Bladder microvascular endothelial cell (primary cell): ENCODE measurements at places on chromosomes 6 and 20. TPM values are rescaled to one million over a fixed set of nuclear protein-coding genes. Genes with fewer than 3 reads are reported as not detected.

Gene NOTCH4
- total RNA-seq, result 57.3 and 61.4 TPM in 2 replicates

Gene SLC9A8
- total RNA-seq, result 3.7 and 12.6 TPM in 2 replicates

Gene CDH26
- total RNA-seq, result under 0.01 and 0.31 TPM in 2 replicates

Gene PRR18
- total RNA-seq, result not detected in 2 replicates

Gene TAGAP
- total RNA-seq, result not detected in 2 replicates

Gene ADGRF4
- not detected in 2 replicates for total RNA-seq

Gene CYP39A1
- total RNA-seq, result 0.88 and 0.97 TPM in 2 replicates

Gene CCM2L
- 20.6 and 27.3 TPM in 2 replicates for total RNA-seq

Gene PTCRA
- not detected in 2 replicates for total RNA-seq

Gene ME1
- total RNA-seq, result 6.3 and 8.4 TPM in 2 replicates

Gene C6orf15
- total RNA-seq, result not detected in 2 replicates

Gene PDYN
- not detected in 2 replicates for total RNA-seq

Gene RIN2
- 68.5 and 97.4 TPM in 2 replicates for total RNA-seq

Gene STMND1
- total RNA-seq, result not detected in 2 replicates

Gene SLC22A7
- total RNA-seq, result not detected in 2 replicates

Gene MSH5
- 4.9 and 5.8 TPM in 2 replicates for total RNA-seq

Gene RPP21
- 15.1 and 18.3 TPM in 2 replicates for total RNA-seq

Gene RHAG
- total RNA-seq, result not detected in 2 replicates

Gene CST1
- total RNA-seq, result 0.16 TPM in 1 of 2 replicates, not detected in the other

Gene B3GAT2
- total RNA-seq, result not detected in 2 replicates

Gene TNFAIP3
- 1.6 and 22.3 TPM in 2 replicates for total RNA-seq

Gene TRIM15
- not detected in 2 replicates for total RNA-seq

Gene ZNF343
- 6.8 and 12.7 TPM in 2 replicates for total RNA-seq

Gene GPLD1
- 0.06 TPM in 1 of 2 replicates, not detected in the other for total RNA-seq

Gene IL20RA
- total RNA-seq, result 1.0 TPM in 1 of 2 replicates, not detected in the other

Gene IL17F
- total RNA-seq, result not detected in 2 replicates

Gene ANGPT4
- total RNA-seq, result not detected in 2 replicates

Gene TRIM31
- total RNA-seq, result not detected in 2 replicates

Gene EFCAB8
- total RNA-seq, result under 0.01 and 0.06 TPM in 2 replicates

Gene COL9A1
- not detected in 2 replicates for total RNA-seq

Gene CST5
- not detected in 2 replicates for total RNA-seq

Gene SUMO4
- 0.65 and 4.3 TPM in 2 replicates for total RNA-seq
